ENCODE measurements at places on chromosomes 12 and 14. TPM values are rescaled to one million over a fixed set of nuclear protein-coding genes. Genes with fewer than 3 reads are reported as not detected.
A peak's percentile ranks its signal among the peaks of the same experiment; 100 is the strongest.

The NPFF gene
- total RNA-seq, result not detected

The SOX5 gene
- 17.2 TPM for total RNA-seq

The ENDOU gene
- not detected for total RNA-seq

DNA sequence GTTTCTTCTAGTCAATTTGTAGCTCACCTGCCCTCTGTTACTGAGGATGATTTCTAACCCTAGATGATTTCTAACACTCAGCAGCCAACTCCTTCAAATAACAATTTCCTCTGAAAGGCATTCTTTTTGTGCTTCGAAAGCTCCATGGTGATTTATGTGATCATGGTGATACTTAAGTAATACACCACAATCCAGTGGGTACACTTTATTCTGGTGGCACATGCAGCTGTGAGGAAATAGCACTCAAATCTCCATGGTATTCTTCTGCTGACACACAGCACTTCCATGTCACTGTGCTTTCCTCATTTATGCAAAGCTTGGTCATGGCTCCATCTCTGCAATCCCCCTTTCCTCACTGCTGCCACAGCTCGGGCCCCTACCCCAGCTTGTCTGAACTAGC, 73.7 kb downstream of the PTPN21 start:
- H3K4me1 ChIP-seq, result no peaks in the 10 kb centered on the region
- DNase-seq, result no peak
- no peaks in the 10 kb centered on the region for H3K27me3 ChIP-seq
- H3K4me3 ChIP-seq, result no peak overlapping the region

- H3K27me3 ChIP-seq, result peaks cover 29% of the 10 kb centered on the region
- peaks cover 3% of the 10 kb centered on the region for H3K4me1 ChIP-seq
- H3K27ac ChIP-seq, result no peak overlapping the region
- H3K36me3 ChIP-seq, result no peaks in the 10 kb centered on the region
These were observed 2.5 kb downstream of the HHIPL1 start for GRCh38 chr14:99647411-99647810.

DNA sequence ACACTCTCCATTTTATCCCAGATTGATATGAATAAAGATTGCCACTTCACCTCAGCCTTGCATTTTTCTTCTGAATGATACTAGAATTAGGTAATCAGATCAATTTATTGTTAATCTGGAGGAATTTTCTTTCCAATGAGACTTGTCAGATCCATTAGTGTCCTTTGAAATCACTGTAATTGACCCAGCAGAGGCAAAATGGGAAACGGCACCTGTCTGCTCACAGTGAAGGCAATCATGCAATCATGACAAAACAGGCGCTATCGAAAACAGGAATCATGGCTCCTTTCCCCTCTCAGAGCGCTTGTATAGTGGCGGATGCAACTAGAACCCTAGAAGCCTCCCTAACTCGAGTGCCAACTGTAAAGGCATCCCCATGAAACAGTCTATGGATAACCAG, 417.6 kb downstream of the GALC start:
- H3K4me1 ChIP-seq, result no peaks in the 10 kb centered on the region
- H3K4me3 ChIP-seq, result no peak overlapping the region
- no peak overlapping the region for H3K27ac ChIP-seq
- no peak for DNase-seq
- H3K27me3 ChIP-seq, result no peaks in the 10 kb centered on the region

- peaks cover 34% of the 10 kb centered on the region for H3K36me3 ChIP-seq
- peaks cover 15% of the 10 kb centered on the region for H3K4me1 ChIP-seq
- H3K27me3 ChIP-seq, result no peaks in the 10 kb centered on the region
- peak overlapping the region; percentile 75 for H3K27ac ChIP-seq
- DNase-seq, result no peak
These were observed 16.1 kb downstream of the SCAF11 start for GRCh38 chr12:45974171-45974719.

DNA sequence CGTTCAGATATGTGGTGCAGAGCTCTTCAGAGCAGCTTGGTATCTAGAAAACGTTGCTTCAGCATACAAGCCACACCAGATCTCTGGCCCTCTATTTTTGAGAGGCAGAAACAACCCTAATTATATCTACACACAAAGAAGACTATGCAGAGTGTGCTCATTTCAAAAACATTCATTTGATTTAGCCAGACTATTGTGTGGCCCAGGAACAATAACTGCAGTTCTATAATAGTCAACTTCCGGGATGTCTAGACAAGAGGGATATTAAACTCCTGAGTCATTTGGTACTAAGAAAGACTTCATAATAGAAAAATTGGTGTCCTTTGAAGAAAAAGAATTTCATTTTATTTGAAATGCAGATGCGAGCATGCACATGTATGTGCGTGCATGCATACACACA, 153.8 kb downstream of the PELI2 start:
- no peaks in the 10 kb centered on the region for H3K27me3 ChIP-seq
- H3K4me3 ChIP-seq, result no peak overlapping the region
- no peaks in the 10 kb centered on the region for H3K4me1 ChIP-seq
- DNase-seq, result no peak

- peaks cover 63% of the 10 kb centered on the region for H3K27me3 ChIP-seq
- no peak for DNase-seq
- H3K4me1 ChIP-seq, result peaks cover 35% of the 10 kb centered on the region
These were observed 3.3 kb downstream of the PXN start for GRCh38 chr12:120261951-120262851.

DNA sequence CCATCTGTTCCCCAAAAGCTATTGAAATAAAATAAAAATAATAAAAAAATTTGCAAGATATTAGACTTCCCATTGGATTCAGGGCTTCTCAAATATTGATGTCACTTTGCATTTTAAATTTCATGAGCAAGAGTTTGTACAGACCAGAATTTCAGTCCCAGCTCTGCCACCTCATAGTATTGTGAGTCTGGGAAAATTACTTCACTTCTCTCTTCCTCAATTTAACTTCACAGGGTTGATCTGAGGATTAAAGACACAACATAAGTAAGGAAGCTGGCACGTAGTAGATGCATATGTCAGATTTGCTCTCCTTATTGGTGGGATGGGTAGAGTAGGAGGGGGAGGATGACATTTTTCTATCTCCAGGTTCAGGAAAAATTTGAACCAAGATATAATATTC, 32.8 kb downstream of the COX8C start:
- peaks cover 20% of the 10 kb centered on the region for H3K4me1 ChIP-seq
- DNase-seq, result no peak
- no peaks in the 10 kb centered on the region for H3K36me3 ChIP-seq
- no peak overlapping the region for H3K4me3 ChIP-seq
- H3K27ac ChIP-seq, result no peak overlapping the region

DNA sequence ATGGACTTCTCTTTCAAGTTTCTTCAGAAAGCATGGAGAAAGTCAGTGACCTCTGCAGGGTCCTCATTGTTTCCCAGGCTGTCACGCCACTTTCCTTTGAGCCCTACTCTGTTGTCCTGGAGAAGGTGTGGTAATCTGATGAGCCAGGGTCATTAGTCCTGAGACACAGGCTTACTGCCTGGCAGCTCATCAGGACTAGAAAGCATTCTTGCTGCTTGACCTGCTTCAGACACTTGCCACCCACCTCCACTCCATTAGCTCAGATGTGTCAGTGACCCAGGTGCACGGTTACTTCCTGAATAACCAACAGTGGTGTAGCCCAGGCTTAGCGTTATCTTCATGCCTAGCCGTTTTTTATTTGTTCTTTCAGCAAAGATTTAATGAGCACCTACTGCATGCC, 93.9 kb downstream of the FGD4 start:
- no peak overlapping the region for H3K4me3 ChIP-seq
- no peak for DNase-seq
- no peaks in the 10 kb centered on the region for H3K36me3 ChIP-seq
- H3K27ac ChIP-seq, result no peak overlapping the region

DNA sequence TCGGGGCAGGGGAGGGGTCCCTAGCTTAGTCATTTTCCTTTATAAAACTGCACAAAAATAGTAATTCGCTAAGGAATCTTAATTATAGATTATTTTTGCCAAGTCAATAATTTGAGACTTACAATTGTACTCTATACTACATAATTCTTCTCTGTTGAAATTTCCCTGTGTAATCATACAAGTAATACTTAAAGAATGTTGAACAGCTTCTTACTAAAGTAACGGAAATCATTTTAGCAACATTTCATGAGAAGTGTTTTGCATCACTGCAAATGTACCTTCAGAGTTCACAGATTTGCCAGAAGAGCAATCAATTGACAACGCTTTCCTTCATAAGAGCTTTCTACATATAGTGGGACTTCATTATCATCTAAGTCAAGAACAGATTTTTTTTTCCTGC, 7.9 kb upstream of the GNG2 start:
- H3K36me3 ChIP-seq, result no peaks in the 10 kb centered on the region
- no peak overlapping the region for H3K4me3 ChIP-seq
- no peaks in the 10 kb centered on the region for H3K27me3 ChIP-seq
- peaks cover 17% of the 10 kb centered on the region for H3K4me1 ChIP-seq
- no peak overlapping the region for H3K27ac ChIP-seq

DNA sequence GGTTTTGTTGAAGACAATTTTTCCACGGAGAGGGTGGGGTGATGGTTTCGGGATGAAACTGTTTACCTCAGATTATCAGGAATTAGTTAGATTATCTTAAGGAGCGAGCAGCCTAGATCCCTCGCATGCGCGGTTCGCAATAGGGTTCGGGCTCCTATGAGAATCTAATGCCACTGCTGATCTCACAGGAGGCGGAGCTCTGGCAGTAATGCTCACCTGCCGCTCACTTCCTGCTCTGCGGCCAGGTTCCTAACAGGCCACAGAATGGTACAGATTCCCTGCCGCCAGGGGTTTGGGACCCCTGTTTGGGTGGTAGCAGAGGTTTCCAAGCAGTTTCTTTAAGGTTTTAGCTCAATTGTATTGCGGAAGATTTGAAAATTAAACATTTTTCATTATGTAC, 439.8 kb upstream of the OR4E1 start:
- no peaks in the 10 kb centered on the region for H3K36me3 ChIP-seq
- H3K27ac ChIP-seq, result no peak overlapping the region
- no peaks in the 10 kb centered on the region for H3K4me1 ChIP-seq
- no peak for DNase-seq
- H3K27me3 ChIP-seq, result peaks cover 8% of the 10 kb centered on the region

- H3K4me1 ChIP-seq, result no peaks in the 10 kb centered on the region
- no peak for DNase-seq
- no peak overlapping the region for H3K4me3 ChIP-seq
These were observed 119.2 kb downstream of the SLC2A13 start for GRCh38 chr12:39986674-39987073.

DNA sequence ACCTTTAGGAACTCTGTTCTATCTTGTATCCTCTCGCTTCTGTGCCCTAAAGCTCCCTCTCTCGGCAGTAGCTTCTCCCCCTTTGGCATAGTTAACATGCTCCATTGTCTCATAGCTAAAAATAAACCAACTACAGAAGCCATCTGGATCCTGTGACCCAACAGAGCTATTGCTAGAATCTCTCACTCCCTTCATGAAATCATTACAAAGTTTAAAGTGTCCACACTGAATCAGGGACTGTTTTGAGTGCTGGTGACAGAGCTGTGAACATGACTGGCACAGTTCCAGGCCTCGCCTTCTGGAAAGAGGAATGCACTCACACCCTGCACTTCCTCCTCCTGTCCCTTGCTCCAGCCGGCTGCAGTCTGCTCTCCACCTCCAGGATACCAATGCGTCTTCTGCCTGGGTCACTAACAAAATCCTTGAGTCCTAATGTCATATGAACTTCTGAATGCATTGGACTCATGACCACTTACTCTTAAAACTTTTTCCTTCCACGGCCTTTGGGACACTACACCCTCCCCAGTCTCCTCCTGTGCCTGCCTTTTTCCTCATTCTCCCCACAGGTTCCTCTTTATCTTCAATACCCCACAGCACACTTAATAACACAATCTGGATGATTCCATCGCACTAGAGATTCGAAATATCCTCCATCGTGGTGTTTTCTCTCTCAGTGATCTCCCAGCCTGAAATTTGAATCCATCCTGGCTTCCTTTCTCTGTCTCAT, 13.2 kb downstream of the PLBD1 start:
- peaks cover 14% of the 10 kb centered on the region for H3K4me1 ChIP-seq
- no peaks in the 10 kb centered on the region for H3K36me3 ChIP-seq
- H3K4me3 ChIP-seq, result no peak overlapping the region
- H3K27me3 ChIP-seq, result no peaks in the 10 kb centered on the region
- no peak overlapping the region for H3K27ac ChIP-seq

- no peak for DNase-seq
- H3K27ac ChIP-seq, result no peak overlapping the region
- no peaks in the 10 kb centered on the region for H3K27me3 ChIP-seq
- H3K4me1 ChIP-seq, result no peaks in the 10 kb centered on the region
- H3K36me3 ChIP-seq, result no peaks in the 10 kb centered on the region
- no peak overlapping the region for H3K4me3 ChIP-seq
These were observed 38.9 kb upstream of the BDKRB2 start for GRCh38 chr14:96165493-96166436.

All from B cell (primary cell).